Lower lobe of right lung (tissue), 2 donors: ENCODE measurements at places on chromosomes 1 and 21. TPM values are rescaled to one million over a fixed set of nuclear protein-coding genes. Genes with fewer than 3 reads are reported as not detected.
A peak's percentile ranks its signal among the peaks of the same experiment; 100 is the strongest.

RCAN3 gene
- total RNA-seq, result 16.7 TPM

GRCh38 chr1:11337580-11338073 lies 64.6 kb downstream of the UBIAD1 start:
- no peaks in the 10 kb centered on the region for H3K4me1 ChIP-seq
- peaks cover 26% of the 10 kb centered on the region for H3K27me3 ChIP-seq
- DNase-seq, result peak; percentile 55
- H3K27ac ChIP-seq, result no peak overlapping the region
- no peak overlapping the region for H3K4me3 ChIP-seq

DNA sequence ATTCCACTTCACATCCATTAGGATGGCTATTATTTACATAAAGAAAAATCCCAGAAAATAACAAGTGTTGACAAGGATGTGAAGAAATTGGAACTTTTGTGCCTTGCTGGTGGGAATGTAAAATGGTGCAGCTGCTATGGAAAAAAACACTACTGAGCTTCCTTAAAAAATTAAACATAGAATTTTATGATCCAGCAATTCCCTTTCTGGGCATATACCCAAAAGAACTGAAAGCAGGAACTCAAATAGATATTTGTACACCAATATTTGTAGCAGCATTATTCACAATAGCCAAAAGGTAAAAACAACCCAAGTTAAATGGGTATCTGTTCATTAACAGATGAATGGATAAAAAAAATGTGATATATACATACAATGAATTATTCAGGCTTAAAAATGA lies 45.6 kb downstream of the WNT2B start:
- H3K36me3 ChIP-seq, result peaks cover 9% of the 10 kb centered on the region
- H3K4me3 ChIP-seq, result no peak overlapping the region
- H3K27ac ChIP-seq, result no peak overlapping the region
- no peaks in the 10 kb centered on the region for H3K27me3 ChIP-seq
- H3K4me1 ChIP-seq, result no peaks in the 10 kb centered on the region
- DNase-seq, result no peak

- H3K27me3 ChIP-seq, result peaks cover 36% of the 10 kb centered on the region
- H3K4me1 ChIP-seq, result no peaks in the 10 kb centered on the region
- no peak overlapping the region for H3K27ac ChIP-seq
- no peak overlapping the region for H3K4me3 ChIP-seq
- DNase-seq, result no peak
Measured at GRCh38 chr1:3029481-3029961, 8.3 kb downstream of the ACTRT2 start.

DNA sequence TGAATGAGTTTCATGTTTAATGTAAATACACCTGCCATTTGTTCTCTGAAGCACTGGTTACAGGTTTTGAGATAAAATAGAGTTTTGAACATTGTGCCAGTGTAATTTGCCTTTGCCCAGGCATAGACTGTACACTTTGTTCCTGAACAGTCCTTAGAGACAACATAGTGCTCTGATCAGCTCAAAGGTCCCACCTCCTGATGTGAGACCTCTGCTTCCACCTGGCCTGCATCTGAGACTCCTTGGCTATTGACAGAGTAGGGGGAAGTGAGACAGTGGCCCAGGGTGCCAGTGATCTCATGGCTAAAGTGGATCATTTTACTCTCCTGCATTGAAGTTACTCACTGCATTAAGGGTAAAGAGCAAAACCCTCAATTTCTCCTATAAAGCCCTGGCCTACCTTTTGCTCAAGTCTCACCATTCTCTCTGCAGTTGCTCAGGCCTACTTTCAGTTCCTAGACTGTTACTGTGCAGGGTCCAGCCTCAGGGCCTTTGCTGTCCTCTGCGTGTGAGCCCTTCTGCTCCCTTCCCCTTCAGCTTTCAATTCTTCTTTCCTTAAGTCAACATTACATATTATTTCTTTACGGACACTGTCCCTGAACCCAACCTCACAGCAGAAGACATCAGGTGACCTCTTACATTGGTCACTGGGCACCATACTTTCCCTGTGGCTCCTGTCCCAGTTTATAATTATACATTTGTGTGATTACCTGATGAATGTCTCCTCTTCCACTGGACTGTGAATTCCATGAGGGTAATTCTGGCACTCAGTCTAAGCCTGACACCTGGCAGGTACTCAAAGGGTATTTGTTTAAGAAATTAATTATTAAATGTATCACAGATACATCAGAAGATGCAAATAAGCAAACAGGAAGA lies 142.9 kb downstream of the ROR1 start:
- no peak overlapping the region for H3K4me3 ChIP-seq
- no peak for DNase-seq
- no peaks in the 10 kb centered on the region for H3K27me3 ChIP-seq
- H3K27ac ChIP-seq, result no peak overlapping the region

DNA sequence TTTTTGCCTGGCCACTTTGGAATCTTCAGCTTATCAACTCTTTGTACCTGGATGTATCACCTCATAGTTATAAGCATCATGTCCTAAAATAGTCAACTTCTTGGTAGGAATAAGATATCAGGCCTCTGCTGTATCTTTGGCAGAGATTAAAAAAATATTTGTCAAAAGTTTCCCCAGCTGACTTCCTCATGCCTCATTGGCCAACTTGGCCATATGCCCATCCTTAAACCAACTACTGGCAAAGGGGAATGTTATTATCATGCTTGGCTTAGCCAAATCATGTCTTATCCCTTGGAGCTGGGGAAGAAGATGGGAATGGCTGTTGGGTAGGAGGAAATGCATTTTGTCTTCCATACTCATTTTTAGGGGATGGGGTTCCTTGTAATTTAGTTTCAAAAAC lies 23.4 kb downstream of the NFASC start:
- DNase-seq, result no peak
- no peak overlapping the region for H3K27ac ChIP-seq
- no peak overlapping the region for H3K4me3 ChIP-seq
- peaks cover 7% of the 10 kb centered on the region for H3K27me3 ChIP-seq
- no peaks in the 10 kb centered on the region for H3K36me3 ChIP-seq
- no peaks in the 10 kb centered on the region for H3K4me1 ChIP-seq

CSF3R gene
- total RNA-seq, result 214 TPM

GRCh38 chr1:40014253-40014706 lies 26.2 kb upstream of the CAP1 start:
- H3K27ac ChIP-seq, result no peak overlapping the region
- no peak overlapping the region for H3K4me3 ChIP-seq

GRCh38 chr1:27027575-27028250 lies 15.1 kb upstream of the TENT5B start:
- H3K27ac ChIP-seq, result peak overlapping the region; percentile 28
- H3K27me3 ChIP-seq, result no peaks in the 10 kb centered on the region
- H3K36me3 ChIP-seq, result no peaks in the 10 kb centered on the region
- DNase-seq, result no peak
- no peak overlapping the region for H3K4me3 ChIP-seq
- H3K4me1 ChIP-seq, result peaks cover 33% of the 10 kb centered on the region

EFHD2 gene
- 100 TPM for total RNA-seq

- H3K4me3 ChIP-seq, result no peak overlapping the region
- no peak for DNase-seq
- H3K27me3 ChIP-seq, result no peaks in the 10 kb centered on the region
- no peaks in the 10 kb centered on the region for H3K4me1 ChIP-seq
- H3K27ac ChIP-seq, result no peak overlapping the region
Measured at GRCh38 chr21:37842163-37842919, 73.9 kb downstream of the KCNJ6 start.

CA6 gene
- not detected for total RNA-seq

DNA sequence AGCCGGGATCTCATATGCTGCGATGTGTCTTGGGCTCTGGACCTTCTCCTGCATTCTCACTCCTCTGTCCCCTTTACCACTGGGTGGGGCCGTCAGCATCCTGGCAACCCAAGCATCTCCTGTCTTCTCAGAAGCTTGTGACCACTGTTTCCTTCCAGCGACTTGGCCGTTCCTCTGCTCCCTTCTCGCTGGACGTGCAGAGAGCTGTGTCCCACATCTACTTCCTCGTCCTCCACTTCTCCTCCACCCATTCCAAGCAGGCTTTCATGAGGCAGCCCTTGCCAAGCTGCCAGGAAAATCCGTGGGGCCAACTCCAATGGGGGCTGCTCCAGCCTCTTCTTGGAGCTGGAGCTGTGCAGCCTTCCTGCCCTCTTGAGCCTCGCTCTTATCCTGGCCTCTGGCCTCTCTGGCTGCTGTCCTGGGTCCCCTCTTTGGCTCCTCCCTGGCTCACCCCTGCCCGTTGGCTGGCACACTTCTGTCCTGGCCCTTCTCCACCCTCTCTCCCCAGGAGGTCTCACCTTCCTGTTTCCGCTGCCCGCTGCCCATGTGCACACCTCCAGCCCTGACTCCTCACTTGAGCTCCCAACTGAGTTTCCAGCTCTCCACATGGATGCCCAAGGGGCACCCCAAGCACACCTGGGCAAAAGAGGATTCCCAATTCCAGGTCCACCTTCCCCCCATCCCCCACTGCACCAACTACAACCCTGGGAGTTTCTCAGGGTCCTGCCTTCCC lies 8.7 kb downstream of the FAM131C start:
- peaks cover 6% of the 10 kb centered on the region for H3K27me3 ChIP-seq
- H3K36me3 ChIP-seq, result no peaks in the 10 kb centered on the region
- no peak overlapping the region for H3K4me3 ChIP-seq
- no peak overlapping the region for H3K27ac ChIP-seq
- no peak for DNase-seq
- H3K4me1 ChIP-seq, result no peaks in the 10 kb centered on the region

DNA sequence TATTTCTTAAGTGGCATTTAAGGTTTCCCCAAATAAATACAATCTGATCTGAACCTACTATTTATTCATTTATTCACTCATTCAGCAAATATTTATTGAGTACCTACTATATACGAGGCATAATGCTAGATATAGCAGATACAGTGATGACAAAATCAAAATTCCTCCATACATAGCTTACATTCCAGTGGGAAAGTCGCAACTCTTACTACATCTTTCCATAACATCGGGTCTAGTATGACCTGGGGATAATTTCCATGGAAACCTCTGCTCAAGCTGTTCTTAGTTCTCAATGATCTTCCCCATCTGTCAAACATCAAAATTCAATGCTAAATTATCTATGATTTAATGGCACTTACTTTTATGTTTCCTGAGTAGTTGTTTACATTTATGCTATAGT lies 70.8 kb upstream of the PRKACB start:
- H3K27ac ChIP-seq, result no peak overlapping the region
- H3K27me3 ChIP-seq, result no peaks in the 10 kb centered on the region
- no peaks in the 10 kb centered on the region for H3K36me3 ChIP-seq
- H3K4me1 ChIP-seq, result peaks cover 5% of the 10 kb centered on the region
- H3K4me3 ChIP-seq, result no peak overlapping the region

DNA sequence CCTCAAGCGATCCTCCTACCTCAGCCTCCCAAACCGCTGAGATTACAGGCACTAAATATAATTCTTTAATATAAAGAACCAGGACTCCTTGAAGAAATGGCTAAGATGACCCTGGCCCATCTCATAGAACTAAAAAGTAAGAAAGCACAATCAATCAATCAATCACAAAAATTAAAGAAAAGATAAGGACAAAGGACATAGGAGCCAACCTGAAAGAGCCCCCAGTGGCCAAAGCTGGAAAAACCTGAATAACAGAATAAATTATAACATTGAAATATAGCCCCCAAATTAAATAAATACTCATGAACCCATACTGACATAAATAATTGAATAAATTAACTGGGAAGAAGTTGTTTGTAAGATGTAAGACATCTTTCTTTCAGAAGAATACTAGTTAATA lies 8.9 kb downstream of the NUP210L start:
- no peak overlapping the region for H3K4me3 ChIP-seq
- no peaks in the 10 kb centered on the region for H3K36me3 ChIP-seq
- no peaks in the 10 kb centered on the region for H3K27me3 ChIP-seq
- H3K4me1 ChIP-seq, result peaks cover 8% of the 10 kb centered on the region
